ENCODE measurements at places on chromosomes 12 and 14. TPM values are rescaled to one million over a fixed set of nuclear protein-coding genes. Genes with fewer than 3 reads are reported as not detected.
A peak's percentile ranks its signal among the peaks of the same experiment; 100 is the strongest.

- DNase-seq: no peak
- no peak overlapping the region for H3K4me3 ChIP-seq
- no peaks in the 10 kb centered on the region for H3K27me3 ChIP-seq
- no peaks in the 10 kb centered on the region for H3K36me3 ChIP-seq
- no peak overlapping the region for H3K27ac ChIP-seq
- no peaks in the 10 kb centered on the region for H3K4me1 ChIP-seq
These were observed 105.0 kb upstream of the CPNE8 start for GRCh38 chr12:39010406-39010805.

DNA sequence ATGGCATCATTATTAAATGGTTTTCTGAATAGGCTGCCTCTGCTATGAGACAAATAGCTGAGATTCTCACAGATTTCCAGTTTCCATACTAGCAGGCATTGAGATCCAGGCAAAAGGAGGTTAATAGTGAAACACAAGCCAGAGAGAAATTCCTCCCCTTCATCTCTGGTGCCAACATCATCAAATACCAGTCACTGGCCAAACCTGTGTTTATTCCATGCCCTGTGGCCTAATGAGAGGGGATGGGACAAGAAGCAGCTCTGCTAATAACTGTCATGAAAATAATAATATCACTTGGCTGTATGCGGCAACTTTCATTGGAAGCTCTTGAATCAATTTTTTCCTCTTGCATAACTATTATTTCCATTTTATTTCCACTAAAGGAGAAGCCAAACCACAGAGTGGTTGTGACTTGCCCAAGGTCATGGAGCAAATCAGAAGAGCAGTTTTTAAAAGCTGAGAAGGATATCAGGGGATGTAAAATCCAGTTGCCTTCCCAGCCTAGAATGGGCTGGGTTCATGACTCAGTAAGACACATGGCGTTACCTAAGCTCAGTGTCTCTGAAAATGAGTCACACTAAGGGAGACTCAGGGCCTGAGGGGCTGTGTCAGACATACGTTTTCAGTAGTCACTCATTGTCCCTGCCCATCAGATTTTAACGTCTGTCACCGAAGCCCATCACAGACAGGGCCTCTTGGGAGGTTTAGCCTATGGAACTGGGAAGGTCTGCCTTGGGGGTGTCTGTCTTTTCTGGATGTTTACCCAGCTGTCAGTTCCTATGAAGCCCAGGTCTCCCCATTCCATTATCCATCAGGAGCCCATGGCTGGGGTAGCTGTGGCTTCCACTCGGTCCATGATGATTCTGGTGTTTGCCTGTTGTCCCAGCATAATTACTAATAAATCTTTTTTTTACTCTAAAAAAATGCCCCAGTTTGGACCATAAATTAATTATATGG is 208.8 kb upstream of the EEA1 start:
- H3K27ac ChIP-seq: peak overlapping the region; percentile 10
- no peaks in the 10 kb centered on the region for H3K36me3 ChIP-seq
- no peak overlapping the region for H3K4me3 ChIP-seq
- no peak for DNase-seq
- peaks cover 7% of the 10 kb centered on the region for H3K4me1 ChIP-seq
- H3K27me3 ChIP-seq: no peaks in the 10 kb centered on the region

DNA sequence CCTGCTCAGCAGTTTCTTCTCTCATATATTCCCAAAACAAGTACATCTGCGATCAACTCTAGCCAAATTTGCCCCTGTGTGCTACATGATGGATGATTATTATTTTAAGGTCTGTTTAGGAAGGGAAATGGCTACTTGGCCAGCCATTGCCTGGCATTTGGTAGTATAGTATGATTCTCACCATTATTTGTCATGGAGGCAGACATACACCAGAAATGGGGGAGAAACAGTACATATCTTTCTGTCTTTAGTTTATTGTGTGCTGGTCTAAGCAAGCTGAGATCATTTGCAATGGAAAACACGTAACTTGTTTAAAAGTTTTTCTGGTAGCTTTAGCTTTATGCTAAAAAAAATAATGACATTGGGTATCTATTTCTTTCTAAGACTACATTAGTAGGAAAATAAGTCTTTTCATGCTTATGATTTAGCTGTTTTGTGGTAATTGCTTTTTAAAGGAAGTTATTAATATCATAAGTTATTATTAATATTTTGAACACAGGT is 45.5 kb downstream of the EID3 start:
- H3K4me1 ChIP-seq: no peaks in the 10 kb centered on the region
- no peaks in the 10 kb centered on the region for H3K36me3 ChIP-seq
- DNase-seq: no peak
- H3K27ac ChIP-seq: no peak overlapping the region

DNA sequence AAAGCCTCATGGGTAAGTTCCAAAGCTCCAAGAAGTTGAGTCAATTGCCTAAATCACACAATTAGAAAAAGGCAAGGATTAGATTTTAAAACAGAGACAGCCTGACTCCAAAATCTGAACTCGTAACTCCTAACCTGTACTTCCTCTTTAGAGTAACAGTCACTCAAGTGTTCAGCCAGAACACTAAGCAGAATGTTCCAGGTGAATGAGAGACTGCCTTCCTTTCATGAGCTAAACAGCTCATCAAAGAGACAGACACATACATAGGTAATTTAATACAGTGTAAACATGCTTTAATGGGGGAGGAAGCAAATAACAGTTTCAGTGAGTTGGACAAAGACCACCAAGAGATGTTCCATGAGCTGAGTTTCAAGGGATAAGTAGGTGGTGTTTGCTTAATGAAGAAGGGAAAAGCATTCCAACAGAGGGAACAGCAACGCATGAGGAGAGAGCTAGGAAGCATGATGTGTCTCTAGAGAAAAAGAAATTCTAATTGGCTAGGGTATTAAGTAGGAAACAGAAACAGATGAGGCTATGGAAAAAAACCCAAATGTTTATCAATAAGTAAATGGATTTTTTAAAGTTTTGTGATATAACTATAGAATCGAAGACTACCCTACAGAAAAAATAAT is 403.9 kb downstream of the MED13L start:
- no peaks in the 10 kb centered on the region for H3K36me3 ChIP-seq
- no peak for DNase-seq
- H3K27ac ChIP-seq: peak overlapping the region; percentile 11
- peaks cover 6% of the 10 kb centered on the region for H3K4me1 ChIP-seq

GRCh38 chr12:70724444-70724843 is 87.2 kb upstream of the PTPRB start:
- no peak overlapping the region for H3K4me3 ChIP-seq
- DNase-seq: no peak
- no peaks in the 10 kb centered on the region for H3K36me3 ChIP-seq
- no peaks in the 10 kb centered on the region for H3K27me3 ChIP-seq
- H3K4me1 ChIP-seq: no peaks in the 10 kb centered on the region
- no peak overlapping the region for H3K27ac ChIP-seq

- no peak for DNase-seq
- no peak overlapping the region for H3K4me3 ChIP-seq
- H3K4me1 ChIP-seq: peaks cover 10% of the 10 kb centered on the region
- no peaks in the 10 kb centered on the region for H3K36me3 ChIP-seq
- no peaks in the 10 kb centered on the region for H3K27me3 ChIP-seq
These were observed 103.6 kb downstream of the SSPN start for GRCh38 chr12:26298785-26299621.

DNA sequence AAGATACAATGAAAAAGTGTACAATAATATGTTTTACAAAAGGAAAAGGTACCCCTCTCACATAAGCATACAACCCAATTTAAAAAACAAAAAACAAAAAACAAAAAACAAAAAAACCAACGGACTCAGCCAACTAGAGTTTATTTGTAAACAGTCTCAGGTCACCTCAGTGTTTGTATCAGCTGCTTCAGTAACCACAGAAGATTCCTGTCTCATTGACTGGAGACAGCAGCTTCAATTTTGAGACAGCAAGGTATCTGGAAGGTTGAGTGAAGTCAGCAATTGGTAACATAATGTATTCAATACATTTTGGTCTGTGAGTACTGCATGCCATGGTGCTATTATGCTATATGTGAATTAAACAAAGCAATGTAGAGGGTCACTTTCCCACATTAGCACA is 201.7 kb downstream of the AKAP6 start:
- no peaks in the 10 kb centered on the region for H3K4me1 ChIP-seq
- H3K27ac ChIP-seq: no peak overlapping the region
- no peak for DNase-seq

- no peak overlapping the region for H3K4me3 ChIP-seq
- DNase-seq: no peak
- H3K27ac ChIP-seq: no peak overlapping the region
- no peaks in the 10 kb centered on the region for H3K27me3 ChIP-seq
- H3K36me3 ChIP-seq: no peaks in the 10 kb centered on the region
These were observed 20.0 kb downstream of the C12orf76 start for GRCh38 chr12:110028323-110028722.

GRCh38 chr14:85675957-85676356 is 146.0 kb downstream of the FLRT2 start:
- no peak for DNase-seq
- no peaks in the 10 kb centered on the region for H3K36me3 ChIP-seq
- no peaks in the 10 kb centered on the region for H3K4me1 ChIP-seq
- H3K27me3 ChIP-seq: no peaks in the 10 kb centered on the region
- no peak overlapping the region for H3K4me3 ChIP-seq
- H3K27ac ChIP-seq: no peak overlapping the region

- no peak overlapping the region for H3K27ac ChIP-seq
- DNase-seq: no peak
- H3K27me3 ChIP-seq: no peaks in the 10 kb centered on the region
- H3K4me3 ChIP-seq: no peak overlapping the region
- H3K4me1 ChIP-seq: no peaks in the 10 kb centered on the region
These were observed 220.3 kb upstream of the ARID2 start for GRCh38 chr12:45509187-45509586.

DNA sequence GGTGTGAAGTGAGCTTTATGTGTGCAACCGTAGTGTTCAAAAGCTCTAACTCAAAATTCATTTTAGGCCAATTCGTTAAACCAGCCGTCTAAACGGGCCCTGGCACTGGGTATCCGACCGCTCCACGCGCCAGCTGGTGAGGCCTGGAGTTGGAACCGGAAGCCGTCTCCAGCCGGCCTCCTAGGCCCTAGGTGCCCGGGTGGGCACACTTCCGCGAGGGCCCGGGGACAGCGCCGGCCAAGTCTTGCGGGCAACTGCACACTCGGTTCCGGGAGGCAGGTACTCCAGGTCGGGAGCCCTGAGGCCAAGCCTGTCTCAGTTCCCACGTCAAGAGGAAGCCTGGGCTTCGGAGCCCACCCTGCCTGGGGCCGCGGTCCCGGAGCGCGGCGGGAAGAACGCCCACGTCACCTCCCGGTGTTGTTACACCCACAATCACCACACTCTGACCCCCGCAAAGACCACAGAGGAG is 16.2 kb downstream of the OTX2 start:
- H3K27me3 ChIP-seq: peaks cover 87% of the 10 kb centered on the region
- no peaks in the 10 kb centered on the region for H3K36me3 ChIP-seq
- no peak overlapping the region for H3K4me3 ChIP-seq
- H3K4me1 ChIP-seq: peaks cover 19% of the 10 kb centered on the region
- H3K27ac ChIP-seq: no peak overlapping the region
- DNase-seq: no peak

- no peaks in the 10 kb centered on the region for H3K4me1 ChIP-seq
- H3K27me3 ChIP-seq: peaks cover 7% of the 10 kb centered on the region
- H3K36me3 ChIP-seq: no peaks in the 10 kb centered on the region
These were observed 75.9 kb downstream of the CCDC92 start for GRCh38 chr12:123896767-123897166.

DNA sequence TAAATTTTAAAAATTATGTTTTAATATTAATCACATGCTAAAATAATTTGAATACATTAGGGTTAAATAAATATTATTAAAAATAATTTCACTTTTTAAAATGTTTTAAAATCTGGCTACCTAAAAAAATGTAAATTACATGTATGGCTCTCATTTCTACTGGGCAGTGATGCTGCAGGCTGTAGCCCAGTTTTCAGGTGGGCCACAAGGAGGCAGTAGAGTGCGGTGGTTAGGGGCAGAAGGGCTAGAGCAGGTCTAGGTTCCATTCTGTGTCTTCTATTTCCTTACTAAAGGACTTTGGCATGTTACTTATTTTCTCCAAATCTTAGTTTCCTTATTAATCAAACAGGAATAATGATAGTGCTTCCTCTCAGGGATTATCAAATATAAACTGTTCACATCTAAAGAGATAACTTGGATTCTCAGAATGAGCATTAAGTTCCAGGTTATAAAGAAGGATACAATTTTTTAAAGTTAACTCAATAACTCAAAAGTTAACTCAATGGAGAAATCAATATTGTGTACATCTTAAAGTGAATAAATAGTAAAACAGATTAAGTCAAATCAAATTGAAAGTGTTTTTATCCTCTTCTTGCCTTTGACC is 54.9 kb upstream of the OVCH1 start:
- no peaks in the 10 kb centered on the region for H3K27me3 ChIP-seq
- no peak overlapping the region for H3K4me3 ChIP-seq
- peak; percentile 69 for DNase-seq

- no peaks in the 10 kb centered on the region for H3K27me3 ChIP-seq
- H3K36me3 ChIP-seq: no peaks in the 10 kb centered on the region
- no peak for DNase-seq
- H3K4me3 ChIP-seq: no peak overlapping the region
- H3K4me1 ChIP-seq: peaks cover 7% of the 10 kb centered on the region
- peak overlapping the region; percentile 28 for H3K27ac ChIP-seq
These were observed 20.2 kb downstream of the NUAK1 start for GRCh38 chr12:106118381-106119130.

DNA sequence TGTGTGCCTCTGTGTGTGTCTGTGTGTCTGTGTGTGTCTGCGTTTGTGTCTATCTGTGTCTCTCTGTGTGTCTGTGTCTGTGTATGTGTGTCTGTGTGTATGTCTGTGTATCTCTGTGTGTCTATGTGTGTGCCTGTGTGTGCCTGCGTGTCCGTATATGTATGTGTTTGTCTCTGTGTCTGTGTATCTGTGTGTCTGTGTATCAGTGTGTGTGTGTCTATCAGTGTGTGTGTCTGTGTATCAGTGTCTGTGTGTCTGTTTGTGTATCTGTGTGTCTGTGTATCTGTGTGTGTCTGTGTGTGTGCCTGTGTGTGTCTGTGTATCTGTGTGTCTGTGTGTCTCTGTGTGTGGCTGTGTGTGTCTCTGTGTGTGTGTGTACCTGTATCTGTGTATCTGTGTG is 23.1 kb upstream of the BCL2L14 start:
- no peak overlapping the region for H3K27ac ChIP-seq
- H3K4me1 ChIP-seq: no peaks in the 10 kb centered on the region
- H3K36me3 ChIP-seq: no peaks in the 10 kb centered on the region
- no peak for DNase-seq
- H3K4me3 ChIP-seq: no peak overlapping the region
- H3K27me3 ChIP-seq: no peaks in the 10 kb centered on the region

GRCh38 chr14:49820176-49820575 is 32.4 kb downstream of the NEMF start:
- H3K4me1 ChIP-seq: no peaks in the 10 kb centered on the region
- DNase-seq: no peak
- no peak overlapping the region for H3K4me3 ChIP-seq
- H3K27ac ChIP-seq: no peak overlapping the region
- H3K27me3 ChIP-seq: no peaks in the 10 kb centered on the region
- H3K36me3 ChIP-seq: peaks cover 65% of the 10 kb centered on the region

BRF1 gene
- total RNA-seq: 88.6 TPM

TESPA1 gene
- 2.5 TPM for total RNA-seq

RERG gene
- total RNA-seq: 11.9 TPM

PUS7L gene
- 16.3 TPM for total RNA-seq

HRK gene
- not detected for total RNA-seq

KRT3 gene
- not detected for total RNA-seq

KRT83 gene
- total RNA-seq: not detected

OR4E2 gene
- not detected for total RNA-seq

ATL1 gene
- total RNA-seq: 11.4 TPM

PDZRN4 gene
- 4.2 TPM for total RNA-seq

All from transverse colon (tissue), 4 donors.